ENCODE measurements at places on chromosomes 7 and 10.

DNA sequence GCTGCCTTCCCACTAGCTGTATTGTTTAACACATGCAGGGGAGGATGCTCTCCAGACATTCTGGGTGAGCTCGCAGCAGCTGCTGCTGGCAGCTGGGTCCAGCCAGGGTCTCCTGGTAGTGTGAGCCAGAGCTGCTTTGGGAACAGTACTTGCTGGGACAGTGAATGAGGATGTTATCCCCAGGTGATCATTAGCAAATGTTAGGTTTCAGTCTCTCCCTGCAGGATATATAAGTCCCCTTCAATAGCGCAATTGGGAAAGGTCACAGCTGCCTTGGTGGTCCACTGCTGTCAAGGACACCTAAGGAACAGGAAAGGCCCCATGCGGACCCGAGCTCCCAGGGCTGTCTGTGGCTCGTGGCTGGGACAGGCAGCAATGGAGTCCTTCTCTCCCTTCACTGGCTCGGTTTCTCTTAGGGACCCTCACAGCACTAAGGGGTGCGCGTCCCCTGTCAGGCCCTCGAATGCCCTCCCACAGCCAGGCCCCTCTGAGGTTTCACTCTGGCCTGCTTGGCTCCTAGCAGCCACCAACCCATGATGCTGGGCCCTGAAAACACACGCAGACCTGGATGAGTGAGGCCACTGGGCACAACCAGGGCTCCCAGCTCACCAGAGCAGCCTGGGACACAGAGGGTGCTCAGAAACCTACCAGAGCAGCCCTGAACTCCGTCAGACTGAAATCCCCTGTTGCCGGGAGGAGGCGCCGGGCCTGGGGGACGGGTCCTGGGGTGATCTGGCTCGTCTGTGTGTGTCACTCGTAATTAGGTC, 173.0 kb upstream of the LANCL2 start:
- no peak for DNase-seq

- DNase-seq, result no peak
These were observed 152.4 kb downstream of the KIF20B start for GRCh38 chr10:89853781-89854191.

DNA sequence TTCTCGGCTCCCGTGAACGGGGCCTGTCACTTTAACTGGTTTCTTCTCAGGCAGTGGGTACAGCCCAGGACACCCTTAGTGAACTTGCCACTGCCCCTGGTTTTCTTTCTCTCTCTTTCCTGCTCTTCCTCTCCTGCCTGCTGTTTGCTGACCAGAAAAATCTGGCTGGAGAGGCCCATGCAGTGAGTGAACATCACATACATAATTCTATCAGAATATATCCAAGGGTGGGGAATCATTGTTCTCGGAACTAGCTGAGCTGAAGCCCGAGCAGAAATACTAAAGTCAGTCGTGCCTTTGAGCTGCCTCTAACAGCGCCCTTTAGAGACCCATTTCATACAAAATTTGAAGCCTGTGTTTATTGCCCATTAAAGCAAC, 501.5 kb upstream of the GALNT17 start:
- DNase-seq, result no peak

DNA sequence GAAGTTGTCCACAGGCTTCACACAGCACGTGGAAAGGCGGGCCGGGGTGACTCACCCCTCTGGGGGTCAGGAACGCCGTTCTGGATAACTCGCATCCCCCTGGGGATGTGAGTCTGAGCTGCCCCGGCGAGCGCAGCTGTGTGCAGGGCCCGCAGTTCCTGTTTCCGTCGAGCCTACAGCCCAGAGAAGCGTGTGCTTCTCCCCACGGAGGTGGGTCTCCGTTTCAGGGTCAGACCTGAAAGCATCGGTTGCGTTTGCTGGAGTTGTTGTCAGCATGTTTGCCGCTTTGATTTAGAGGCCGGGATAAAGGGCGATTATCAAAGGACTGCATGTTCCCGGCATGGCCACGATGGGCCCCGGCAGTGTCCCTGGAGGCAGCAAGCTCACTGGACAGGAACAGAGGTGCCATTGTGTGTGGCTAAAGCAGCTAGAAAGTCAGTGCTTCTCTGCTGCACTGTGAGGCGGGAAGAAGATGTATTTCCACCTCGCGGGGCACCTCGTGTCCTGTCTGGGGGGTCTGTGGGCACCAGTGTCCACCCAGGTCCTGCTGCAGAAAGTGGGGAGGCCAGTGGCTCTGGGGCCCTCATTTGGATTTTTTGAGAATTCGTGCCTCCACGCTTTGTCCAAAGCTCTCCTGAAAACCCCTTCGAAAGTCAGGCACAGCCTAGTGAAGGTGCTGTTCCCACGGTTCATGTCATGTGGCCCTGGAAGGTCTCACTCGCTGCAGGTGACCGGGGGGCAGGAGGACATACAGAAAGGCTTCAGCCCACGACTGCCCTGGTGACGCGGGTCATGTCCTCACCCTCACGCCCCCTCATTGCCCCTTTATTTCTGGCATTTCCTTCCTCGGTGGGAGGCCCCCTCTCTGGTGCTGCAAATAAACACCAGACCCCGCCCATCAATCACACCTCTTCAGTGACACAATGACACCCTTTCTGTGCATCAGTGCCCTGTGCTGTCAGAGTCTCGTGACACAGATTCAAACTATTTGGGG, 27.4 kb upstream of the GDI2 start:
- DNase-seq, result no peak

DNA sequence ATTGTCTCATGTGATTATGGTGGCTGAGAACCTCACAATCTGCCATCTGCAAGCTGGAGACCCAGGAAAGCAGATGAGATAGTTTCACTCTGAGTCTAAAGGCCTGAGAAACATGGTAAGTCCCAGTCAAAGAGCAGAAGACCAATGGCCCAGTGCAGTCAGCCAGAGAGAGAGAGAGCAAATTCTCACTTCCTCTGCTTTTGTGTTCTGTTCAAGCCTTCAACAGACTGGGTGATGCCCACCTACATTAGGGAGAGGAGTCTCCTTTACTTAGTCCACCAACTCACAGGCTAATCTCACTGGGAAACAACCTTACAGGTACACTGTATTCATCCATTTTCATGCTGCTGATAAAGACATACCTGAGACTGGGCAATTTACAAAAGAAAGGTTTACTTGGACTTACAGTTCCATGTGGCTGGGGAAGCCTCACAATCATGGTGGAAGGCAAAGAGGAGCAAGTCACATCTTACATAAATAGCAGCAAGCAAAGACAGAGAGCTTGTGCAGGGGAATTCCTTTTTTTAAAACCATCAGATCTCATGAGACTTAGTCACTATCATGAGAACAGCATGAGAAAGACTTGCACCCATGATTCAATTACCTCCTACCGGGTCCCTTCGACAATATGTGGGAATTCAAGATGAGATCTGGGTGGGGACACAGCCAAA, 4.7 kb upstream of the FRMPD2 start:
- no peak for DNase-seq

DNA sequence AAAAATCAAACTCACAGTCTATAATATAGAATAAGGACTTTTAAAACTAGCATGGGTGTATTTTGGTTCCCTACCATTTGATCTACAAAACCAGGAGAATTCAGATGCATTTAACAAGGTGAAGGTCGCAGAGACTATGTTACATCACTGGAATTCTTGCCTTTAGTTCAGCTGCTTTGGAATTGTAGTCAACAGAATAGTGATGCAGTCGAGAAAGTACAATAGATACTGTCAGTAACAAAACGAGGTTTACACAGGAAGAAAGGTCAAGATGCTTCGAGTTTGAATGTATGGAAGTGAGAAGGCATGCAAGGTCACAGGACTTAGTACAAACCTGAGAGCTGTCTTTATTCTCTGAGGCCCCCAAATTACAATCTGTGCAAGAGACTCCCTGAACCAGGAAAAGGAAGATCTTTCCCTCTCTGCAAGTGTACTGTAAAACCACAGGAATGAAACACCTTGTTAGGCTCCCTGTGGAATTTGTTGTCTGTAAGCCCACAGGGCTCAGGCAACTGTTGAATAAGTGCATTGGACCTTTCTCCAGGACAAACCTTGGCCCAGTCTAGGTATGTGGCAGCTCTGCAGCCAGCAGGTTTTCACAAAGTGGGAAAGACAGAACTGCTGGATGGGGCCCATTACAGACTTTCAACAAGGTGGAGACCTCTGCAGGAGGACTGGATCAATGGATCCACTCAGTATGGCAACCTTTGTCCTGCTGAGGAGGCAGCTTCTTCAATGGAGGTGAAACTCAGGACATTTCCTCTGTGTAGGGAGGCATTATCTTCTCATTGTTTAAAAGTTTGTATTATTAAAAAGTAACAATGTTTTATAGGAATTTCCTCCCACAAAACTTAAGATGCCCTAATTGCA, 101.1 kb upstream of the GSDME start:
- DNase-seq, result no peak
